Epithelial cell of proximal tubule (primary cell): ENCODE measurements at places on chromosomes 12 and 14. TPM values are rescaled to one million over a fixed set of nuclear protein-coding genes. Genes with fewer than 3 reads are reported as not detected.
A peak's percentile ranks its signal among the peaks of the same experiment; 100 is the strongest.

DNA sequence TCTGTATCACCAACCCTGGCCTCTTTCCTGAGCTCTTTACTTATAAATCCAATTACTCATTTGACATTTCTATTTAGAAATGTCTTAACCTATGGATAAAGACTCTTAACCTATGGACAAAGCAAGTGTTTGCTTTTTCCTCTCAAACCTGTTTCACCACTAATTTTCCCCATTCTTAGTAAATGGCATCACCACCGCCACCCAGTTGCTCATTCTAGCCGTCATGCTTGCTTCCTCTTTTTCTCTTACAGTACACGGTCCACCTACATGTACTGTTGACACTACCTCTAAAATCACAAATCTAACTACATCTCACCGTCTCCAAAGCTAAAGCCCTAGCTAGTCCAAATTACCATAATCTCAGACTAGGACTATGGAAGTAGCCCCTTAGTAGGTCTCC is 60.0 kb downstream of the CAPS2 start:
- no peak for DNase-seq

- DNase-seq = no peak
Observed at GRCh38 chr14:98028162-98028561, 1231.0 kb downstream of the VRK1 start.

- peak; percentile 7 for DNase-seq
Observed at GRCh38 chr14:88831284-88831683, 6.8 kb downstream of the TTC8 start.

The IKZF4 gene
- 0.94 and 3.1 TPM in 2 replicates for total RNA-seq

GRCh38 chr14:101151927-101152305 is 248.4 kb upstream of the RTL1 start:
- DNase-seq = no peak
